Bone marrow (tissue), 2 donors: ENCODE measurements at places on chromosomes 4 and X.
A peak's percentile ranks its signal among the peaks of the same experiment; 100 is the strongest.

DNA sequence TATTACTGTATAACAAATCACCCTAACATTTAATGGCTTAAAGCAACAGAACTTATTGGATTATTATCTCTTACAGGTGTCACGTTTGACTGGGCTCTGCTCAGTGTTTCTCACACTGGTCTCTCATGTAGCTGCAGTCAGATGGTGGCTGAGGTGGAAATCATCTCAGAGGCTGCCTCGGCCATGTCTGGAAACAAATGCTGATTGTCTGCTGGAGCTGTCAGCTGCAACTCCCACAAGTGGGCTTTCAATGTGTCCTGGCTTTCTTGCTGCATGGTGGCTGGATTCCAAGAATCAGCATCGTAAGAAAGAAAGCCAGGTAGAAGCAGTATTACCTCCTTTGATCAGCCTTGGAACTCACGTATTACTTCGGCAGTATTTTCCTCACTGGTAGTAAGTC, 277.6 kb downstream of the SPANXN1 start:
- DNase-seq, result no peak

DNA sequence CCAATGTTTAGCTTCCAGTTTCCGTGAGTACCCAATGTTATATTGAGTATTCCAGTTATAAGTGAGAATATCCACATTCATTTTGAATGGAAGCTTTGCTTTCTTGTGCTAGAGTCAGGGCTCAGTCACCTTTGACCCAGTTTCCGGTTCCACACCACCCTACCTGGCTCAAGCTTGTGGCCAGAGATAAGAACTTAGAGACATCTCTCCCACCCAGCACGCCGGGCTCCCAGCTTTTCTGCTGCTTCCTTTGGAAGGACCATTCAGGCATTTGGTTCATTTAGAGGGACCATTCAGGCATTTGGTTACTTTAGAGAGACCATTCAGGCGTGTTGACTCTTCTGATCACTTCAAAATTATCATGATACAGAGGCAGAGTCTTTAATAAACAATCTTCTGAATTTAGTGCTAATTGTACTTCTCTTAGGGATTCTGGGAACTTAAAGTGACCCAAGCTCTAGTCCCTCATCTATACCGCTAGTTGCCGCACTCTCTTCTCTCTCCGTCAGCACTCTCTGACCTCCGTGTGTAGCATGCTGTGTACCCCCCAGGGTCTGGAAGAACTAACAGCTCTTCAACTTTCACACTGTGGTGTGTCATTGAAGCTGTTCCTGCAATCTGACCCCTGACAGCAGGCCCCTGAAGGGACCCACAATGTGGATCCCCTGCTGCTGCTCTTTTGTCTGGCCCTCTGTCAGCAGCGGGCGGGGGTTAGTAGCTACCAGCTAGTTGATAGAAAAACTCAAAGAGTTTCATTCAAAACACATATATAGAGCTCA, 943.1 kb downstream of the ARAP2 start:
- DNase-seq, result no peak

DNA sequence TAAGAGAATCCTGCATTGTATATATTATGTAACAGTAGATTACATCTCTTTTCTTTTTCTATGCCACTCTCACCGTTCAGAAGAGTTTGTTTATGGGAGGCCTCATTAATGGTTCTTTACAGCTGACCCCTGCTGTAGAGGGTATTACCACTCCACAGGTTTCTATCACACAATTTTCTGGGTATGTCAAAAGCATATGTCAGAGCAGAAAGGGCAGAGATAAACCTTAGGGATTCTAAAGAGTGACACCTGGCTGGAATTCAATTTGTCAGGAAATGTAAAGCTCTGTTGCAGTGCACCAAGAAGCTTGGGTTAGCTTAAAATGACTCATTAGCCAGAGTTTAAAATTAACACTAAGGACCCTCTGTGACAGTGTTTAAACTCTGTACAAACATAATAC, 658.7 kb downstream of the PCDH18 start:
- DNase-seq, result no peak

DNA sequence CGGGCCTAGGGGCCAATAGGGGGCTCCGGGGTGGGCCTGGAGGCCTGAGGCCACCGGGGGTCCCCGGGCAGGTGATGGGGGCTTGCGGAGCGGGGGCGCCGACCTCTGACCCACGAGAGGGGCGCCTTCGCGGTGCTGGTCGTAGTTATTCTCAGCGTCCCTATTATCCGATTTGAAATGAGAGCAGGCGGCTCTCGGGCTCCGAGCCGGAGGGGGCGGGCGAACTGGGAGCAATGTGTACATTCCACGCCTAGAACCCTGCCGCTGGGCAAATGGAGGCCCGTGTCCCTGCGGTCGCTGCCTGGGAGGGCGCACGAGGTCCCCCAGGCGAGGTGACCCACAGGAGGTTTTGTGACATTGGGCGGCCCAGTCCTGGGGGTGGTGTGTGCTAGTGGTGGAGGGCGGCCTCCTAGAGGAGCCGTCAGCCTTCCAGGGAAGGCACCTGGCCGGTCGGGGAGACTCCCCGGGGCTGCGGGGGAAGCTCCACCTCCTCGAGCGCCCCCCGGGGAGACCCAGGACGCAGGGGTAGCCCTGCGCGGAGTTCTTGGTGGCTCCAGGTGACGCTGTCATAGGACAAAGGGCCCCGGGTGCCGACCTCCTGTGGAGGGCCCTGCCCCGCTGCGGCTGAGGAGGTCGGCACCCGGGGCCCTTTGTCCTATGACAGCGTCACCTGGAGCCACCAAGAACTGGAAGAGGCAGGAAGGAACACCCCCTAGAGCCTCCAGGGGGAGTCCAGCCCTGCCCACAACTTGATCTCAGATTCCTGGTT, 102.6 kb upstream of the PRKX start:
- DNase-seq, result peak; percentile 1

DNA sequence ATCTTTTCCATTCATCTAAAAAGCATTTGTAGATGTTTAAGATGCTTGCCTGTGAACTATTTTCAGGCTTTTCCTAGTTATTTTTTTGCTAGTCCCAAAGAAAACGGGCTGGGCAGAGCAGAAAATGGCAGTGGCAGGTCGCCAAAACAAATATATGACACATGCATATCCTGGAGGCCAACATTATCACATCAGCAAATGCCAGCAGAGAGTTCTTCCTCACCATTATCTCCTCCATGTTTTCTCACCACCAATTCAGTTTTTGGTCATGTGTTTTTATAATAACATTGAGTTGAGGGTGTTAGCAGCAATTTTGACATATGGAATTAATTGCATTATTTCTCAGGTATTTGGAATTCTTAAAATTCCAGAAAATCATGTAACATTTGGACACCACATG, 97.9 kb upstream of the EOLA2 start:
- no peak for DNase-seq

DNA sequence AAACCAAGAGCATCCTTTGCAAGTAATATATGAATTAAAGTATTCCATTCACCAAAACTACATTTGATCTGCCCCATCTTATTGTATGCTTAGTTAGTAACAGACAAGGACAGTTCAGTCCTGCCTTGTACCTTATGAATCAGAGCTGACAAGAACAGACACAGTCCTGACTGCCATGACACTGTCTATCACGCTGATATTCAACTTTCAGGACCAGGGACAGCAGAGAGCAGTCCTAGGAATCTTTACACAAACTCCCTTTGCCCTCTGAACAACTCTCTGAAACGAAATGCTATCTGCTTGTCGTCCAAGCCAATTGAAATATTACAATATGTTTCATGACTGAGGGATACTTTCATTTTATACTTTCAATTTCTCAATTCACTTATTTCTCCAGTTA, 268.6 kb upstream of the VCX start:
- no peak for DNase-seq

DNA sequence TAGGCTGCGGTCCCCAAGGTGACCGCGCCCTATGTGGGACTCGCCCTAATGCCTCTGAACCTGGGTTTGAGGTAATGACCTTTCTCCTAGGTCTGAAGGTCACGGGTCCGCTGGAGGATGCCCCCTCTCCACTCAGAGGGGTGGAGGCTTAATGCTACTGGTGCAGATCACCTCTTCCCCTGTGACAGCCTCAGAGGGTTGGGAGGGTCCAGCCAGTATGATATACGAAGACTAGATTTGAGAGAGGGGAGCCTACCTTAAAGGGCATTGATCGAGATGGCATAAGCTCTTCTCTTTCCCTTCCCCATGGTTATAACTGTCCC, 1.0 kb downstream of the SLC25A5 start:
- DNase-seq, result no peak

GRCh38 chr4:40848940-40849339, 99.2 kb downstream of the NSUN7 start:
- DNase-seq, result no peak

DNA sequence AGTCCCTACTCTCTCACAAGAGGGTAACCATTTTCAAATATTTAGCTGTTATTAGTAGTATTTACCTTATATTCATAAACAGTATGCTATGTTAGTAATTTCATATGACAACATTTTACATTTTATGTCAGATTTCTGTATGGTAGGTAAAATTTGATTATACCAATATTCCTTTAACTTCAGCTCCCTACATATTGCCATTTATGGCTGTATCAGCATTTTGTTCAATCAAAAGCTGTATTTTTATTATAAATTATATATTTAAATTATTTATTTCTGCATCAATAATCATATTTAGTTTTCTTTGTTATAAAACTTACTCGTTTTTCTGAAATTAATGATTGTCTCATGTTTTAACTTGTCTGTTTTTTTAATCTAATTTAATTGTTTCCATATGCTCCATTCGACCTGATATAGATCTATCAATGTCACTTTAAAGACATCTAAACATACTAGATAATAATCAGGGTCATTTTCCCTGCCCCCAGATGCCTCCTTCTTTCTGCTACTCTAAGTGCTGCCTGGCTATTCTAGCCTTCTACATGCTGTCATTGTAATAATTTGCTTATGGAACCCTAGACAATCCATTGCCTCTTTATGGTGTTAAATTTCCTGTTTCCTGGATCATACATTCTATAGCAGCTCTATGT, 1976.7 kb upstream of the ADGRL3 start:
- no peak for DNase-seq

DNA sequence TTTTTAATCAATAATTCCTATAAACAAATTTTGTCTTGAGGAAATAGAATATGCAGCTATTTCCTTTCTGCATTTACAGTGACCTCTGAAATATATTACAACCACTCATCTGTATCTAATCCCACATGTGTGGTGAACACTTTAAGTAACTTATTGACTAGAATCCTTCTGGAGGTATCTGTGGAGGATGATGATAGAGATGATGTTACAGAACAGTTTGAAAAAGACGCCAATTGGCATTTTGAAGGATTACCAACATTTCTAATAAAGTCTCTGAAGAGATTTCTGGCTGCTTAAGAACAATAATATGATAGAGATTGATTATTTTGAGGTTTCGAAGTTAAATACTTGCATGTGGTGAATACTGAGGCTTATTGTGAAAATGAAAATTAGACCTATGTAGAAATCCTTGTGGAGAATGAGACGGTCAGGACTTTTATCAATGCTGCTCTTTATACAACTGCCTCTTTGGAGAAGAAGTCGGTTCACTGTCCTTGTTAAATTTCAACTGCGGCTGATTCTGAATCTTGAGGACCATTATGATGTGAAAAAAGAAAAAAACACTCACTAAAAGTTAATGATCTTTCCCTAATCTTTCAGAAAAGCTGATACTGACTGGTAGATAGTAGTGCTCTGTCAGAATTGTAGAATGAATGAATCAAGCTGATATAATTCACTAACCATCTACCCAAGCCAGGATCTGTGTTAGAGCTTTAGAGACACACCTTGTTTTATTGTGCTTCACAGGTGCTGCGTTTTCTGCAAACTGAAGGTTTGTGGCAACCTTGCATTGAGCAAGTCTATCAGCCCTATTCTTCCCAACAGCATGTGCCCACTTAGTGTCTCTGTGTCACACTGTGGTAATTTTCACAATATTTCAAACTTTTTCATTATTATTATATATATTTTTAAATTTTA, 204.7 kb downstream of the SPRY1 start:
- DNase-seq, result no peak

GRCh38 chr4:125041372-125041930, 273.3 kb upstream of the FAT4 start:
- no peak for DNase-seq

GRCh38 chr4:11748164-11748872, 319.6 kb upstream of the HS3ST1 start:
- DNase-seq, result no peak

GRCh38 chr4:156977435-156978160, 6.0 kb upstream of the PDGFC start:
- no peak for DNase-seq

- no peak for DNase-seq
Observed at GRCh38 chr4:140372751-140373327, 607 bp upstream of the SCOC start.

DNA sequence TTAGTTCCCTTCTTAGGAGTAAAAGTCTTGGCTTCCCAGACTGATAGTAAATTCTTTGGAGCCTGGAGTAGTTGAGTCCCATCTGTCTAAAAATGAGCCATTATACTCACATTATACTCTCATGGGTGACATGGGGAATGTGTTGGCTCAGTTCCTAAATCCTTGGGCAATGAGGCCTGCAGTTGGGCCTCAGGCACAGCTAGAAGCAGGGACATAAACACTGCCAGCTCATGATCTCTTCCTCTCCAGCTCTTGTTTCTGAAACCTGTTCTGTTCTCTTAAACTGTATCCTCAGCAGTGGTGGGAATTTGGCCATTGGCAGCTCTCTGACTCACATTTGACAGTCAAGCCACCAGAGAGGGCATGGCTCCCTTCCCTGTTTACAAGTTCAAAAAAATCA, 212.5 kb downstream of the SPATA18 start:
- DNase-seq, result no peak
